ENCODE measurements at places on chromosomes 1 and 21.

- no peak for DNase-seq
Measured at GRCh38 chr1:89190017-89190416, 8.7 kb downstream of the GBP4 start.

DNA sequence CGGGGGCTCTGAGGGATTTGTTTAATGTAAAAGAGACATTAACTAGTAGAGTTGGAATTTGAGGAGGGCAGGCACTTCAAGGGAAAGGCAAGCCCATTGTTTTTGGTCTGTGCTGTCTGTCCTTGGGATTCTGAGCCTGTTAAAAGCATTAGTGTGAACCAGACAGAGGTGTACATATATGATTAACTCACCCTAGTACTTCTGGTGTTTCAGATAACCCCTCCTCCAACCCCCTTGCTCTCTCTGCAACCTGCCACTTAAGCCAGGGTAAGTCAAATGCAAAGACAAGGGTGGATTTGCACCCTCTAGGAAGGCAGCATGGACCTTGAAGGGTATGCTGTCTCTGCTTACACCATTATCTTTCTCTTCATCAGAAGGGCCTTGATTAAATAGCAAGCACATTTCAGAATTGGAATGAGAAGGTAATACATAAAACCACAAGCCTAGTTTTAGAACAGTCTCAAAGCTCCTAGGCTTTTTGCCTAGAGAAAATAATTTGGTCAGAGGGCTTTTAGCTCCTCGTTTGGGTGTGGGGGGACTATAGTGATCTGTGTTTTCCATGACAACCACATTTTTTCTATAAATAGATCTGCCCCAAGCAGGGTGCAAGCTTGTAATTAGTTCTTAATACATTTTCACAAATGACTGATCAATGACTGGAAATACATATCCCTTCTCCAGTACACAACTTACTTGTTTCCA lies 120.7 kb upstream of the SGIP1 start:
- DNase-seq = no peak

DNA sequence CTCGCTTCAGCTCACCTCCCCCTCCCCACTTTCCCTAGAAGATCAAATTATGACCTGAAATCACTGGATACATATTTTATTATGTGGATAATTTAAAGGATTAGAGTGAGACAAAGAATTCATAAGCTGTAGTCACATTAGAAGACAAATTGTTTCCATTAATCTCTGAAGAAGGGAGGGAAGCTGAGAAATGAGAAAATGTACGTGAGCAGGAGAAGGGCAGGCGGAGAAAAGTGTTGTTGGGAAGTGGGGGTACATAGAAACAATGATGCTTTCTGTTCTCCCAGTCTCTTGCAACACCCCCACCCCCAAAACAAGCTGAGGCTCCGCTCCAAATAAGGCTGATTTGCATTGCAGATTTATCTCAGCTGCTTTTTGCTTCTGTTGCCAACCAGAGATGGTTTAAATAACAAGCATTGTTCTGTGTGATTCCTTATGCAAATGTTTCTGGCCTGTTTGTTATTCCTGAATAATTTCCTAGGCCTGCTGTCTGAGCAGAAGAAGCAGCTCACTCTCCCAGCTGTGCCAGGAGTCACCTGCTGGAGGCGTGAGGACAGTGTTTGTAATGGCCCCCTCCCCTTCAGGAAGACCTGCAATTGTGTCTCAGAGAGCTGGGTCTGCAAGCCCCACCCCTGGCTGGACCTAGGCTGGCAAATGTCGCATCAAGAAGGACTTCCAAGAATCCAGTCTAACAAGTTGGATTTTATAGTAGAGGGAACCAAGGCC lies 121.8 kb upstream of the TNR start:
- DNase-seq = no peak

DNA sequence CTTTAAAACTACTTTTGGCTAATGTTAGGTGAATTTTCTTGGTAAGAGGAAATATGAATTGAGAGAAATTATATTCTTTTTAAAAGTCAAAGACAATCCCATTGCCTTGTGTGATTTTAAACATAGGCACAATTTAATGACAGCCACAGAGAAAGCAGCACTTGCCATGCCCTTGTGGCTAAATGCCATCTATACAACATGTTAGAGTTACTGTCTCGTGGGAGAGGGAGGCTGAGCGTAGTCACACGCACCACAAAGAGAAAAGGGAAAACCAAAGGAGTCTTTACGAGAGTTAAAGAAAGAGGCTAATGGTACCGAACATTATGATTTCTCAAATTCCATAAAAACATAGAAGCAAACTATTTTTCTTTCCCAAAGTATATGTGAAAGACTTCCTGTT lies 537.9 kb downstream of the PTPRC start:
- no peak for DNase-seq

DNA sequence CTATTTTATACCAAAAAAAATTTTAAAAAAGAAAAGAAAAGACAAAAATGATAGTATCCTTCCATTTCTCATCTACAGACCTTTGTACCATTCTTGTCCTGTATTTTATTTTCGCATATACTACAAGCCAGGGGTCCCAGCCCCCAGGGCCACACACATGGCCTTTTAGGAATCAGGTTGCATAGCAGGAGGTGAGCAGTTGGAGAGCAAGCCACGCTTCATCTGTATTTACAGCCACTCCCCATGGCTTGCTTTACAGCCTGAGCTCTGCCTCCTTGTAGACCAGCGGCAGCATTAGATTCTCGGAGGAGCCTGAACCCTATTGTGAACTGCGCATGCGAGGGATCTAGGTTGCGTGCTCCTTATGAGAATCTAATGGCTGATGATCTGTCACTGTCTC lies 39.8 kb downstream of the RASSF5 start:
- DNase-seq = no peak

- no peak for DNase-seq
Measured at GRCh38 chr1:107870696-107871095, 94.3 kb downstream of the VAV3 start.

- peak; percentile 69 for DNase-seq
Measured at GRCh38 chr1:84620720-84621313, 46.6 kb upstream of the CTBS start.

- DNase-seq = no peak
Measured at GRCh38 chr1:68128157-68128556, 77.7 kb upstream of the DIRAS3 start.

- DNase-seq = peak; percentile 47
Measured at GRCh38 chr21:42107881-42108553, 36.9 kb downstream of the UMODL1 start.

DNA sequence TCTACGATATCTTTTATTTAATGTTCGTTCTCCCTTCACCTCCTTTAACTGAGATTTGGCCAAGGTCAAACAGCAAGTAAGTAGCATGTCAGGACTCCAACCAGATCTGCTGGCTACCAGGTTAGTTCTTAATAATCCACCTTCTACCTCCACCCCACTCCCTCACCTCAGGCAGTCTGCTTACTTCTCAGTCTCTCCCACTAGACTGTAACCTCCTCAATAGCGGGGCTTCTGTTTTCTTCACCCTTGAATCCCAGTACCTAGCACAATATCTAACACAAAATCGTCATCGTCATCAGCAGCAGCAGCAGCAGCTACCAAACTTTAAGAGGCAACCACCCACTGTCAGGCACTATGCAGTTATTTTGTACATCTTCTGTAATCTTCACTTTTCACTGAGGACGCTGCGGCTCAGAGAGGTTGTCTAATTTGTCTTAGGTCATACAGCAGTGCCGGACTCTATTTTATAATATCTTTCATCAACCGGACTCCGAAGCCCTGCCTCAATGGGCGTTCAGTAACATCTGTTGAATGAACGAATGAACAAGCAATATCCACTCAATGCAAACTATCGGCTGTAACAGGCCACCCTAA lies 859 bp upstream of the MAGI3 start:
- peak; percentile 1 for DNase-seq

DNA sequence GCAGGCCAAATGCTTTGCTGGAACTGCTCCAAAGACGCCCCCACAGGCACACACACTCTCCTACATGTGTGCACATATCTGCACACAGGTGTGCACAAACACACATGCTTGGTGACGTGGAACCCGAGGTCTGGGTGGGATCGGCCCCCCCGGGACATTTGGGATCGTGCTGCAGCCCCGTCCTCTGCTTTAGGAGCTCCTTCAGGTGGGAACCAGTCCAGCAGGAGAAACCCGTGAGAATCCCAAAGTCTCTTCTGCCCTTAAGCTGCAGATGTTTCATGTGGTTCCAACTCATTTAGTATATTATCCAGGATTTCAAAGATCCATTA lies 38.6 kb downstream of the UBE2G2 start:
- no peak for DNase-seq

DNA sequence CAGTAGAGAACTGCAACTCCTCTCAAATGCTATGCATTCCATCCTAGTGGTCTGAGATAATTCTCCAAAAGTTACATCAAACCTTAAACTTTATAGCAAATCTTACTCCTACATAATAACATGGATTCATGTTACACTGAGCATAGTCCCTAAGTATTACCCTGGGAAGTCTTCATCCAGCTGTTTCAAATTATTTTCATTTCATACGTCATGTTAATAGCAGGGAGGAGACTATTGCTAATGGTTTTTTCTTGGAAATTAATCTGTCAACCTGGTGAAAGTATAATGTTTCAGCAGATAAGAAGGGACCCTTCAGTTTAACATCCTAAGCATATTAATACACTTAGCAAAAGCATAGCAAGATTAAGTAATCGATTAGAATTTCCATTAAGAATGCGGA lies 318.1 kb downstream of the USP25 start:
- DNase-seq = no peak

- DNase-seq = no peak
Measured at GRCh38 chr1:34759503-34760357, at the start of gene GJB4. Gene GJB4 (plus strand): TSS chr1:34759740. CDS start chr1:34761255, 1,515 bp downstream.

GRCh38 chr1:48547561-48548220 lies 75.7 kb upstream of the SPATA6 start:
- no peak for DNase-seq

DNA sequence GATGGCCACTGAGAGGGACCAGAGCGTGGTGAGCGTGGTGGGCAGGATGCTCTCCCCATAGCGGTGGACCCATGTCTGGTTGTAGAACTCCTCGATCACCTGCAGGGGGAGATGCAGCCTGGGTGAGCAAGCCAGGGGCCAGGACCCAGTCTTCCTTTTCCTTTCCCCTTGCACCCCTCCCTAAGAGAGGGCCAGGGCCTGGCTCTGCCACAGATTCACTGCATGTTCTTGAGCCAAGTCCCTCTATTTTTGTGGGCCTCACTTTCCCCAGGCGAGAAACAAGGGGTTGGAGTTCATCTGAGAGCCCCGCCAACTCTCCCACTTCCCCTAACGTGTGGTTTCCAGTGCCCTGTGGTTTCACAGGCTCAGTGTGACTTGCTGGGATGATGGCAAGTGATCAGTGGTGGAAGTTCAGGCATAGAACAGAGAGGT lies 27.5 kb downstream of the SLC2A1 start:
- peak; percentile 83 for DNase-seq

Measured in T-helper 1 cell (primary cell).